ENCODE measurements at places on chromosomes 2 and 18.

DNA sequence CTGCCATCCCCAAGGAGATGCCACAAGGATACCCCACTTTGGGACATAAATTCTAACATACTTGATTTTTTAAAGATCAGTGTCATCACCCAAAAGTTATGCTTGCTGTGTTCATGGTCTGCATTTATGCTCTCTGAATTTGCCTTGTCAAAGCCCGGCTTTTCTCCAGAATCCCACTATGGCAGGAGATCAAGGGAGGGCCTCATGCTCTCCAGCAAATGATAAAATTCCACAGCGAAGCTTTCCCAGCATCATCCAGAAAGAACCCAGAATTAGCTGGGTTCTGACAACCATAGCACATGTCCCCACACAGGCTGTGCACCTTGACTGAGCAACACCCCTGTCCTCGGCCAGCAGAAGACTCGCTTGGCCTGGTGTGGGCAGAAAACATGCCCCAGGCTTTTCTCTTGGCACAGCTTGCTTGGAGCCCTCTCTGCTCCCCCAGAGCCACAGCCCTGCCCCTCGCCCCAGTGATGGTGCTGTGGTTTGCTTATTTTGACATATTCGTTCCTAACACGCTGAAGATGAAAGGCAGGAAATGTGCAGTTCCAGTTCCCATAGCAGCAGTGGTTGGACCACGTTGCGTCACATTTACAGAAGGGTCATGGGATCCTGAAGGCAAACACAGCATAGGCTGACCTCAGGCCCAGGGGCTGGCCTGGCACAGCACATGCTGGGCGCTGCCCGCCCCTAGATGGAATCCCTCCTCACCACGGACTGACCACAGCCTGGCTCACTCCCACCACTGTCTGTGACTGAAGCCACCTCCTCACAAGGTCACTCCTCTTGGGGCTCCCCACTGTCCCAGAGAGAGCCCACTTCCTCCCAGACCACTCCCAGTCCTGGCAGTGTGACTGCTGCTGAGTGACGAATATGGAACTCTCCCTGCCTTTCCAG is 14.1 kb upstream of the CHRNA1 start:
- DNase-seq, result no peak

DNA sequence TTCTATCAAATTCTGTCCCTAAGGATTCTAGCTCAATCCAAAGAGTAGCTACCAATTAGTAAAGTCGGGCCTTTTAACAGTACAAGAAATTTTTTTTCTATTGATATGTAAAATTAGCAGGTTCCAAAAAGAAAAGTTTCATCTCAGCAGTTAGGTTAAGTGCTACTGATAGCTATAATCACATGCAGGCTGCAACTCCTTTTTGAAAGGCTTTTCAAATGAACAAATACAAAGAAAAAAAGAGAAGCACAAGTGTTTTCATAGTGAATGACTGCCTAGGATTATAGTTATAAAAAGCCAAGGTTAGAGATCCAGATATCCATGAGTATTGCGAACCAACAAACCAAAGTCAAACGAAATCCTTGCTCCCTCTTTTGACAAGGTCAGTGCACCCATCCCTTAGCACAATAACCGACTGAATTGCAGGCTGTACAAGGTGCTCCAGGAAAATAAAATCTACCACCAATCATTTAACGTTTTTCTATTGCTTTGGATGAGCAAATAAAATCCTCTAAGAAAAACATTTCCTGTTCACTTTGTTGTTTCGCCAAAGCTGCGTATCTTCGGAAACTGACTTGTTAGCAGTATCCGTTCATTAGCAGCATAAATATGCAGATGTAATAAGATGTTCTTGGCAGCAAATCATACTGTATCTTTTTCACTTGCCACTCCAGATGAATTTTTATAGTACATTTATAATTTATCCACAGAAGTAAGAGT is 100.2 kb downstream of the SRBD1 start:
- no peak for DNase-seq

GRCh38 chr2:158826965-158827364 is 31.8 kb downstream of the DAPL1 start:
- DNase-seq, result no peak

- DNase-seq, result no peak
These were observed 55.7 kb downstream of the PAPOLG start for GRCh38 chr2:60811491-60812375.

DNA sequence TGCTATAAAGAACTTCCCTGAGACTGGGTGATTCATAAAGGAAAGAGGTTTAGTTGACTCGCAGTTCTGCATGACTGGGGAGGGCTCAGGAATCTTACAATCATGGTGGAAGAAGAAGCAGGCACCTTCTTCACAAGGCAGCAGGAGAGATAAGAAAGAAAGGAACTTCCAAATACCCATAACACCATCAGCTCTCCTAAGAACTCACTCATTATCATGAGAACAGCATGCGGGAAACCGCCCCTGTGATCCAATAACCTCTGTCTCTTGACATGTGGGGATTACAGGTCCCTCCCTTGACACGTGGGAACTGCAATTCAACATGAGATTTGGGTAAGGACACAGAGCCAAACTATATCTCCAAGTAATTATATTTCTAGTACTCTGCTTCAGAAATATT is 163.8 kb upstream of the CDH20 start:
- no peak for DNase-seq

- DNase-seq, result no peak
These were observed 206.4 kb upstream of the SESTD1 start for GRCh38 chr2:179470992-179471391.

- DNase-seq, result peak; percentile 59
These were observed 211.4 kb upstream of the SMIM21 start for GRCh38 chr18:75638776-75639471.

DNA sequence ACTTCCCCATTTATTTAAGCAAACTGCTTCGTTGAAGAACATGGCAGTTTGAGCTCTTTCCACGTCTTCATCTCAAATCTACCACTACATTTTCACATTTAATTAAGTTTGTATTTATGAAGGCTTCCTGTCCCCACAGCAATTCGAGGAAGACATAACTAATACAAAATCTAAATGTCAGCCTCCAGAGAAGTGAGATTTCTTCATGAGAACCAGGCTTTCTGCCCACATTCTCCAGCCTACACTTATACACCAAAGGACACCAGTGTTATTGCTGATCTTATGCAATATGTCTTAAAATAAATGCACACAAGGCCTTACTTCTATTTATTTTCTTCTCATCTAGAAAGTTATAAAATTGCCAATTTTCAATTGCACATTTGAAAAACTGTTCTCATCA is 1209.3 kb upstream of the FAM98A start:
- DNase-seq, result no peak

GRCh38 chr2:174610243-174610995 is 12.8 kb upstream of the WIPF1 start:
- DNase-seq, result no peak

DNA sequence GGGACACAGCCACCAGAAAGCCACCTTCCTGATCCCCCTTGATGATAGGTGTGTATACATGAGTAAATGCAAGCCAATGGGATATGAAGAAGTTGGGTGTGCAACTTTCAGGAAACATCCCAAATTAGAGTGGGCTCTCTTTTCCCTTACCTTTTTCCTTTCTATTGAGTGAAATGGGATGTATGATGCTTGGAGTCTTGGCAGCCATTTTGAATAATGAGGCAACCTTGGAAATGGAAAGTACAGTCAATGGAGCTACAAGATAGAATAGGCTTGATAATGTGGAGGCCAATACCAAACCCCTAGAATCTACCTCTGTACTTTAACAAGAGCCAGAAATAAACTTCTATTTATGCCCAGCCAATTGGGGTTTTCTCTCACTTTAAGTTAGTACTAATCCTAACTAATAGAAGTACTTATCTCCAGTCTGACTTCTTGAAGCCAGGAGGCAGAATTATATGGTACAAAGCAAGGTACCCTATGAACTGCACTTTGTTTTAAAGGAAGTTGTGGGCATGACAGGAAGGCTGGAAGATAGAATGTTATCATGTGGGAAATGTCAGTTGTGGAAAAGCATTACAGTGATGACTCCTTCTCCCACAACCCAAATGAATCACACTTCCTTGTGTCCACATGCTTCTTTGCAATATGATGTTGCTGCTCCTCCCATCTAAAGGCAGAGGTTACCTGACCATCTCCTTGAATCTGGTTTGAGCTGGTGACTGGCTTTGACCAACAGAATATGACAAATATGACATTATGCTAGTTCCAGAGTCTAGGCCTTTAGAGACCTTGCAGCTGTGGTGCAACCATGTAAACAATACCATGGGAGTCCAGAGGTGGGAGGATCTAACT is 12.9 kb upstream of the NABP1 start:
- DNase-seq, result no peak

- no peak for DNase-seq
These were observed 67.0 kb downstream of the FEZ2 start for GRCh38 chr2:36530983-36531354.

DNA sequence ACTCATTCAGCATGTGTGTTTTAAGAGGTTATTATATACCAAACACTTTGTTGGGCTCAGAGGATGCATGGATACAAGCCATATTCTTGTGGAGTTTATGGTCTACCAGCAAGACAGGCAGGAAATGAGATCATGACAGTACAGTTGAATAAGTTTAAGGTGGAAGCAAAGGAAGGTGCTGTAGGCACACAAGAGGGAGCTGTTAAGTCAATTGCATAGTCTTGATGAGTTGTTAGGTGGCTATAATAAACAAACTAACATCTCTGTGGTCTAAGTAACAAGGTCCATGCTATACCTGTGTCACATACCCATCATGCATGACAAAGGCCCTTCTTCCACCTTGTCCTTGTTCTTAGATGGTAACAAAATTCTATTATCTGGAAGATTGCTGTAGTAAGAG is 538.3 kb downstream of the CNTNAP5 start:
- DNase-seq, result no peak

DNA sequence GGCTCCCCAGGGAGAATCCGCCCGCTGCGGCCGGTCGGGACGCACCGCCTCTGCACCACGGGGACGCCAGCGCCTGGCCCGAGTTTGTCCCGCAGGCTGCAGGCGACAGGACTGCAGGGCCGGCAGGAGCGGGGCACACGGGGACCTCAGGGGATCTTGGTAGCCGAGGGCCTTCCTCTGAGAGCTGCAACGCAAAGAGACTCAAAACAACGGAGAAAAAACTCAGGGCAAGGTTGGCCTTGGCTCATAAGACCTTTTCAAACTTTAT is 79.7 kb downstream of the ARHGEF4 start:
- DNase-seq, result no peak

- no peak for DNase-seq
These were observed 140.0 kb downstream of the VAPA start for GRCh38 chr18:10053861-10054260.

DNA sequence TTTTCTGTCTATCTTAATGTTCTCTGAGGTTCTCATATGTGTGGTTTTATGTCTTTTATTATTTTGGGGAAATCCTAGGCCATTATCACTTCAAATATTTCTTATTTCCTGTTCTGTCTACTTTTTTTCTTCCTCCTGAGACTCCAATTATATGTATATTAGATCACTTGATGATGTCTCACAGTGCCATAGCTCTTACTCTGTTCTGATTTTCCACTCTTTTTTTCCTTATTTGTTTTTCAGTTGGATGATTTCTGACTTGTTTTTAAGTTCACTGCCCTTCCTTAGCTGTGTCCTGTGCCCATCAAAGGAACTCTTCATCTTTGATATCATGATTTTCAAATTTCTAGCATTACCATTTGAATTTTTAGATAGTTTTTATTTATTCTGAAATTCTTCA is 24.1 kb downstream of the FAM228B start:
- DNase-seq, result no peak

DNA sequence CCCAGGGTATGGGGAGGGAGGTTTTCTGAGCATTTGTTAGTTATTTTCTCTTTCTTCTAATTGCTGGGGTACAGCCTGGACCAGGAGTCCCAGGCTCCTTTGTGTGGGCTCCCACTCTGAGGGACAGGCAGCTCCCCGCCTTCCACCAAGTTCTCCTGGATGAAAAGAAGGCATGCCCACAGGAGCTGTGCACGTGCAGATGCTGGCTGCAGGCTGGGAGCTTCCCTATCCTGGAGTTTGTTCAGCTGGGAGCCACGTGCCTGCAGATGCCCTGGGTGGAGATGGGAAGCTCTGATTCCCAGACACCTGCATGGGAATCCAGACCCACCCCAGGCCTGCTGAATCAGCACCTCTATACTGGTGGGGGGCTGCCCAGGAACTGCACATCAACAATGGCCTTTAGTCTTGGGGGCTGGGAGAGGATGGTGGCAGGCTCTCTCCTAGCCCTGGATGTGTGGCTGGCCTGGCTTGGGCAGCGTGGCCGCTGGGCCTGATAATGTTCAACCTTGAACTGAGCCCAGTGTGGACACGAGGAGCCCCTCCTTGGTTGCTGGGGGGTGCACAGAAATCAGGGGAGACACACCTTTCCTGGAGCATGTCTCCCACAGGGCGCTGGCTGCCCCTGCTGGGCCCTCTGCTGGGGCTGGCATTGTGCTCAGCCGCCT is 233.6 kb upstream of the HS6ST1 start:
- DNase-seq, result no peak

DNA sequence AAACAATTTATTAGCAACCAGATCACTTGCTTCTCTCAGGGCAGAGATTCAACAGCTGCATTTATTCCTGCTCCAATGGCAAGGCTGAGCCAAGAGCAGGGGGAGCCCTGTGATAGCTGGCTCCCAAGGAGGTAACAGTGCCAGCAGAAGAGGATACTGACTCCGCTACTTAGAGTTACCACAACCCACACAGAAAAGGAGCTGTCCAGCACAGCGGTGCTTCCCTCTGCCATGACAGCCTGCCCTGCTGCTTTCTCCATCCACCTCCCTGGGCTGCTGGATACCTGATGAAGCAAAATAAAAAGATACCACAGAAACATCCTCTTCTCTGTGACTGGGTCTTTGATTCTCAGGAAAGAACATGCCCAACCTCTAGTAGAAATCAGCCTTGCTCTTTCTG is 467.2 kb downstream of the LRRTM4 start:
- DNase-seq, result no peak

GRCh38 chr2:165633431-165633830 is 160.6 kb downstream of the GALNT3 start:
- DNase-seq, result no peak

- DNase-seq, result no peak
These were observed 946 bp upstream of the AGAP1 start for GRCh38 chr2:235492850-235493344.

DNA sequence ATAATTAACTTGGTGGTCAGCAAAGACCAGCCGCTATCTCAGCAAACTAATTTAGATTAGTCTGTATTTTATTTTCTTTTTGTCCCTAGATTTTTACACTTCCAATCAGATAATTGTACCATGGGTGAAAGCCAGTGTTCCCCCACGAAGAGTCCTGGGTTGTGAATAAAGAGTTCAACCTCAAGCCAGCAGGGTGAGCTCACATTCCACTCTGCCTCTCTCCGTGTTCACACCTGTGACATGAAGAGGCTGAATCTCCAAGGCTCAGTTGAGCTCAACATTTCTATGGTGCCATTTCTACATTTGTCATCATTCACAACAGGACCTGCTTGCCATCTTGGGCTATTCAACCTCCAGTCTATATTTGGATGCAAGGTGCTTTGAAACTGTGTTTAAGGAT is 771.5 kb downstream of the GALR1 start:
- DNase-seq, result no peak

DNA sequence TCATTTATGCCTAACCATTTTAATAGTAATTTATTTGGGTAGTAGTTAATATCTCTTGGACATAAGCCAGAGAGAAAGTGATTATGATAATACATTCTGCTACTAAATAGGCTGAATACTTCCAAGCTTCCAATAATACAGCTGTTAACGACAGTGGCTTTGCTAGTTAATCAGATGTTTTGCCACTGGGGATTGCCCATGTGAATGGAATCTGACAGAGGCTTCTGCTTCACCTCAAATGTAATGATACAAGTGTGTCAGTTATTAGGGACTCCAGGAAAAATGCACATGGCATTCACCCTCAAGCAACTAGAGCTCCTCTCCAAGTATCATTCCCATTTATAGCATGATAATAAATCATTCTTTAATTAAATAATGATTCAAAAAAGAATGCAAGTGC is 185.0 kb upstream of the TMEFF2 start:
- no peak for DNase-seq
